ENCODE measurements at places on chromosomes 7 and 10.

DNA sequence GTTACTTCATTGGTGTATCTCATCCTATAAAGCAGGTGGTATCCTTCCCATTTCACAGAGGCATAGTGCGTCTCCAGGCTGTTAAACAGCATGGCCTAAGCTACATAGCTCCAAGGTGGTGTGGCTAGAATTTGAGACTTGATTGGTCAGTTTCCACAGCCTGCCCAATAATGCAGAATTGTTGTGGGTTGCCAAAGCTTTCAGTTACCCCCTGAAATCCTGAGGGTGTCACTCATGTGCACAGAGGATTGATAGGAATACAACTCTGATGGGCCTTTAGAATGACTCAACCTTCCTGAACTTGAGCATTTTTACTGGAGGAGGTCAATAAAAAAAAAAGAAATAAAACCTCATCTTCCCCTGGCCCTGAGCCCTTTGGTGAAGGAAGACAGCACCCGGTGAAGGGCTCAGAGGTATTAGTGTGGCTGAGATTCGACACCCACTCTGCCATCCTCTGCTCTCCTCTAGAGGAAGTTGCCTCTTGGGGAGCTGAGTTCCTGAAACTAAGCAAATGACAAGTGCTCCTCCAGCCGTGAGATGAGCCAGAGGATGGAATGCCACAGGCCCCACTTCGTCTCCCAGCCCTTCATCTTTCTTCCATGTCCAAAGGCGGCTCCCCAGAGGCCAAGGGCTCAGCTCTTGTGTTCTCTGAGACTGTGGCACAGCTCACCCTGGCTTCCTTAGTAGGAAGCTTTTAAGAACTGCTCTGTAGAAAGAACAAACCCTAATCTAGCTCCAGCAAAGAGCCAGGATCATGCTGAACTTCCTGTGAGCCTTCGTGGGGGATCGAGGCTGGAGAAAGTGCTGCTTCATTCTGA lies 1.0 kb downstream of the ACSL5 start:
- peak; percentile 52 for DNase-seq

DNA sequence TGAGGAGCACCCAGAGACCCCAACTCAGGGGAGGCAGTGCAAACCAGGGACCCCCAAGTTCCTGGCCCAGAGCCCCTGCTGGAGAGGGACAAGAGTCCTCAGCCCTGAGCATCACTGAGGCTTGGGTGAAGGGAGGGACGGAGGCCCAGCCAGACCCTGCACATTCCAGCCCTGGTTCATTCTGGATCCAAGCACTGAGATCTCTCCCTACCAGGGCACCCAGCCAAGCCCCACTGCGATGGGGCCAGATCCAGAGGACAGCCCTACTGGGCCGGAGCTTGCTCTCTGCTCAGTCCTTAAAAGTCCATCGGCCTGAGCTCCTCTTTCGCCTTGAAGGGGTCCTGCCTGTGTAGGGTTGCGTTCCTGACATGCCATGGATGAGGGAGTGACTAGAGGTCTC lies 40.5 kb upstream of the RABGEF1 start:
- DNase-seq = no peak

DNA sequence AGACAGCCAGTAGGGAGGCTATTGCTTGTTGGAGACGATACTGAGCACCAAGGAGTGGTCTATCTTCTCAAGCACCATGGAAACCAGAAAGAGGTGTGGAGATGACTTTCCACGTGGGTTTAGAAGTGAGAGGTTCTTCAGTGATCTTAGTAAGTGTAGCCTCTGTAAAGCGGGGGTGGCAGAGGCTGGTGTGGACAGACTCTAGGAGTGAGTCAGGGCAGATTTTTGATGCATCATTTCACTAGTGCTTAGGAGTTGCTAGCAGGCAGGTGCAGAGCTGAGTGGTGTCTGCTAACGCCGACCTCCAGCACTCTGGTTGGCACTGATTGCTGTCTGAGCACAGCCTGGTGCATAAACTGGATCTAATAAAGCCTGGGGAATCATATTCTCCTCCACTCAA lies 78.4 kb upstream of the ADO start:
- DNase-seq = peak; percentile 67

GRCh38 chr7:14195079-14195478 lies 205.6 kb upstream of the ETV1 start:
- DNase-seq = no peak

DNA sequence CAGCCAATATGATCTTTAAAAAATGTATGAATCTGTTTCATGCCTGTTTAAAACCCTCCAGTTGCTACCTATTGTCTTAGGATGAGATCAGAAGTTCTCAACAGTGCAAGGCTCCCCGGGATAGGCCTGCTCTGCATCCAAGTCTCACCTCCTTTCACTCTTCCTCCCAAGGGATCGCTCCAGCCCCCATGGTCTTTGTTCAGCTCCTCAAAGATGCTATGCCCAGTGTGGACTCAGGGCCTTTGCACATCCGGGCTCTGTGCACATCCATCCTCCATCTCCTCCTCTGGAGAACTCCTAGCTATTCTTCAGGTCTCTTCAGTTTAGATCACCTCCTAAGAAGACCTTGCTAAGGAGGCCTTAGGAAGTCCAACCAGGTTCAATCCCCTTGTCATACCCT lies 82.7 kb upstream of the LEP start:
- DNase-seq = no peak

GRCh38 chr7:117667456-117667855 lies 187.6 kb downstream of the CFTR start:
- no peak for DNase-seq

DNA sequence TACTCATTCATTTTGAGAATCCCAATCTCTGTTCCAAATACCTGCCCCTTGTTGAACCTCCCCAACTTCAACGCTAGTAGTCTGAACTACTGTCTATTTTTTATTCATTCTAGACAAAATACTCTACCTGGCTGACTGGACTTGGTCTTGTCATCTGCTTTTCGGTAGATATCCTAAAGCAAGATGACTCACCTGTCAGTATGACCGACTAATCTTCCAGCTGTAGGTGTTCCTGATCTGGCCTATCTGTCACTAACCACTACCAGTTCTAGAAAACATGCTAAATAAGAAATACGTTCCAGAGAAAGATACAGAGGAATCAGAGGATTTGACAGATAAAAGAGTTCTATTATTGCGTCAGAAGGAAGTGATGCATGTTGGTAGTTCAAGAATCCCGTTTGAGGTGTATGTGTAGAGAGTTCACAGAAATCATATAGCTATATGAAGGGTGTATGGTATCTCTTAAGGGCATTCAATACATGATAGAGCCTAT lies 81.1 kb downstream of the IDE start:
- DNase-seq = no peak

- DNase-seq = no peak
Observed at GRCh38 chr7:115475761-115476385, 554.0 kb downstream of the MDFIC start.

DNA sequence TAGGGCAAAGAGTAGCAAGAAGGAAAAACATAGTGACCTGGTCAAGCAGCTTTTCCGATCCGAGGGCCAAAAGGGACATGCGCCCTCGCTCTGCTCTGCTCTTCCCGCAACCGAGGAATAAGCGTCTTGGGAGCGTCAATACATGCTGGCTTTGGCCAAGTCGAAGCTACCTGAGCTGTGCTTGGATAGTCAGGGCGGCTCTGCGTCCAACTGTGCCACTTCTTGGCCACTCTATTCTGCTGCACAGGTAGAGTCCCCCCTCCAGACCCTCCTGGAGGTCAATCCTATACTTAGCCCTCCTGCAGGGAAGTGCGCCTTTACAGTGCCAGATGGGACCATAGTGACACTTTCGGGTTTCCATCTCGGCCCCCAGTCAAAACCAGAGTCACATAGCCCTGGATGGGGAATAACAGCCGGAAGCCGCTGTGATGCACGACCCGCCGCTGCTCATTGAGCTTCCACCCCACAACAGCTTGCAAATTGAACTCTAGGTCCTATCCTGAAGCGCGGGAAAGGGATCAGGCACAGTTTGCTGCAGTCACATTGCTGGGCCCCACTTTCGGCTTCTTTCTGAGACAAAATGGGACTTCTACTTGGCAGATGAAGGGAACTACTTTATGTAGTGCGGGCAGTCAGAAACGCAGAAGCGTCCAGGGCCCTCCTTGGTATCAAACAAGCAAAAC lies 1.1 kb upstream of the HPSE2 start:
- DNase-seq = no peak

- DNase-seq = no peak
Observed at GRCh38 chr10:15237351-15237750, 68.9 kb upstream of the NMT2 start.

GRCh38 chr7:3649250-3649649 lies 348.2 kb downstream of the SDK1 start:
- DNase-seq = no peak

- DNase-seq = no peak
Observed at GRCh38 chr7:27104341-27105058, 2.0 kb upstream of the HOXA2 start.

DNA sequence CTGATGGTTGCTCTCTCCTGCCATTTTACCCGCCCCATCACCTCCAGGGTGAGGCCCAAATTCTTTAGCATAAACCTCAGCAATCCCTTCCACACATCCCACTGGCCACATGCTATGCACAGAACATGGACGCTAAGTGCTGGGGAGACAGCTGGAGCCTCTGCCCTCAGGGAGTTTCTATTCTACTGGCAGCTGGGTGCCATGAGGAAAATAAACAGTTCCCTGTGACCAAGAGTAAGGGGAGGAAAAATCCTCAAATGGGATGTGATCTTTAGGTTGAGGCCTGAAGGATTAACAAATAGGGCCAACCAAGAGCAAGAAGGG lies 1.2 kb downstream of the PARP12 start:
- no peak for DNase-seq

DNA sequence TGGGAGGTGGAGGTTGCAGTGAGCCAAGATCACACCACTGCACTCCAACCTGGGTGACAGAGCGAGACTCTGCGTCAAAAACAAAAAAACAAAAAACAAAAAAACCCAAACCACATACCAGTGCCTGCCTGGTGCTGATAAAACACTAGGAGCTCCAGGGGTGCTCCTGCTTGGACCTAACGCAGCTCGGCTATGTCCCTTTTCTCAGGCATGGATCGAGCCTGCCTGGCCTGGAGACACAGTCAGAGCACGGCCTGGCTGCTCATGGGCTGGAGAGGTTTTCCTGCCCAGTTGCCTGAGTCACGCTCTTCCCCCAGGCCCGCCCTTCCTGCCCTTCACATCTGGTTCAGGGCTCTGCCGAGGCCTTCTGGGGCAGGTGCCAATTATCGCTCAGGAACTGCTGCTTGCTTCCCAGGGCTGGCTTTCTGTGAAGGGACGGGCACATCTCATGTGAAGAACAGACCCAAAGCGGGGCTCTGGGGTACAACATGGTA lies 12.6 kb upstream of the NPFFR1 start:
- DNase-seq = no peak

DNA sequence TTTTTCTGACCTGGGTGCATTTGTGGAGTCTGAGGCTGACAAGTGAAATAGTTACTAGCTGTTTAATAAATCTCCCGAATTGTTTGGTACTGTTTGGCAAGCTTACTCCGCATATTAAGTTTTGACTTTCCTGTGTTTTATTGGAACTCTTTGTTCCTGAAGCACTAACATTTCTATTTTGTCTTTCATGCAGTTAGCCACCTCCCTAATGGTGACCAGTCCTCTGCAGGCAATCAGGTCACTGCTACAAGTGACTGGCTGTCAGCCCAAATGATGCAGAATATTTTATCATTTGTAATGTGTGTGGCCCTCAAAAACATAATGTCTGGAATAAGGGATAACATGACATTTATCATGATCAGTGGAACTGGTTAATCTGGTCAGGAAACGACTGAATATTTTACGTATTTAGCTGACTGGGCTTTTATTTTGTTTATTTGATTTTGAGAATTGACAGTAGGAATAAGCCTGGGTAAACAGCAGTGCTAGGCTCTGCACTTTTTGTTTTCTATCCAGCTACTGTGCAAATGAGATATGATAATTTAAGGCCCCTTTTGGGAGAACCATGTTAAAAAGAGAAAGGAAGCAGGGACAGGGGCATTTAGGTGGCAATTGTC lies 82.9 kb downstream of the ST7 start:
- no peak for DNase-seq

GRCh38 chr10:104339469-104340110 lies 1.3 kb upstream of the ITPRIP start:
- no peak for DNase-seq

DNA sequence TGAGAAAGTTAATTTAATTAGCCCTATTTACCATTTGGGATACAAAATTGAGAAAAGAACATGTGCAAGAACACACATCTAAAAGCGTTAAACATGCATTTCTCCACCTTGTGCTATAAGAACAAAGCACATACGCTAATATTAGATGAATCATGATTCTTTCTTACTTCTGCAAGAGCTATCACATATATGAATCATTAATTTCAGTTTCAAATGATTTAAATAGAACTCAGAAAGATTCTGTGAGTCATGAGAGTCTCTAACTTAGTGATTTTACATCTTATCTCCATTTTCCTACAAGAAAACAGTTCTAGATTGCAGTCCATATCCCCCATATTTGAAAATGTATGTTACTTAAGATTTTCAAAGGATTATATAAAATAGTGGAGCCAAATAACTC lies 173.9 kb downstream of the RNLS start:
- DNase-seq = no peak

DNA sequence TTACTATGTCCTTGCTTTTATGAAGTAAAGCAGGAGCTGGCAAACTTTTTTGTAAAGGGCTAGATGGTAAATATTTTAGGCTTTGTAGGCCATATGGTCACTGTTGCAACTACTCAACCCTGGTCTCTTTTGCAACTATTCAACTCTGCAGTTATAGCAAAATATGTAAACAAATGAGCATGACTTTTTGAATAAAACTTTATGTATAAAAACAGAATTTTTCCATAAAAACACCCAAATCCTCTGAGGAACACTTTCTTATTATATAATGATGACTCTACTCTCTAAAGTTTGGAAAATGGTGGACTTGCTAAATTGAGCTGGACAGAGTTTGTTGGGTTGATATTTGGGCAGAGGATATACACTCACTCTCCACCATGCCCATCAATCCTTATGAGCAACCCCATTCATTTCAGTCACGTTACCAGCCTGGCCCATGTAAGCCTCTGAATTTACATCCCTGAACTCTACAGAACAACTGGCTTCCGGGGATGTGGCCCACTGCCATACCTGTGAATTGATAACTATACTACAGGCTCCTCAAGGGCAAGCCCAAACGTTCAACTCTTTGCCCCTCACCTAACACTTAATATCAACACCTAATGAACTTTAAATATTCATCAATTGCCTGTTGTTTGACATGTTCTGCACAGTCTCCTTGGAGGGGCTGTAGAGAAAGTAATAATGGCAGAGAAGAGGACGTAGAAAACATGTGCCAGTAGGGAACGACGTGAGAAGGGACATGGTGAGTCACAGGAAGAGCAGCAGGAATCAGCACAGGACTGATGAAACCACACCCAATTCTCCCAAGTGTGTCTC lies 37.6 kb downstream of the SGMS1 start:
- DNase-seq = no peak

- DNase-seq = no peak
Observed at GRCh38 chr10:100182908-100183307, 2.9 kb downstream of the ERLIN1 start.
